ENCODE measurements at places on chromosomes 3 and 15.

DNA sequence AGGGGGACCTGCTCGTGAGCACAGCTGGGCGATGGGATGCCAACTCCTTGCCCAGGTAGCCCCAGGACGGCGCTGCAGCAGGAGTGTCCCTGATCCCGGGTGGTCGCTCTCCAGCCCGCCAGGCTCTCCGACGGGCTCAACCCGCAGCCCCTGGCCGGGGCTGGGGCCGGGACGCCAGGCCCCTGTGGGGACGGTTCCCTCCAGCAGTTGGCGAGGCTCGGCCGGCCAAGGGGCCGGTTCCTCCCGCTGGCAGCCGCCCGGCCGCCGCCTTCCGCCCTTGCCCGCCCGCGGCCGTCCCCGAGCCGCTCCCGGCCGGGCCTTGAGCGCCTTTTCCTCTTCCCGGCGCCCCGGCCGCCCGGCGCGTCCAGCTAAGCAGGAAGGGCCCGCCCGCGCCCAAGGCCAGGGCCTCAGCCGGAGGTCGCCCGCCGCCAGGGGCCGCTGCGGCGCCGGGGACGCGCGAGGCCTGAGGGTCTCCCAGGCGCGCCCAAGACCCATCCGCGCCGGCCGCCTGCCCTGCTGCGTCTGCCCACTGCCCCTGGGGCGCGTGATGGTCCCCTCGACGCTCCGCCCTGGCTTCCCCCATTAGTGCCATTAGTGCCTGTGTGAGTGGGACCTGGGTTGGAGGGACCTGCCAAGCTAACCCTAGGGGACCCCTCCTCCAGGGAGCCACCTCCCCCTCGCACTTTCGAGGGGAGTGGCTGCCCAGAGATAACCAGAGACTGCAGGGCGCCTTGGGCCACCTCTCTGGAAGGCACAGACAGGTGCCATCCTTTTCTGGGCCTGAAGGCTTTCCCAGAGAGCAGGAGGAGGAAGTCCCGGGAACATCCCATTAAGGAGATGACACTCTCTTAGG is 106.4 kb downstream of the FBLN2 start:
- no peak for DNase-seq

DNA sequence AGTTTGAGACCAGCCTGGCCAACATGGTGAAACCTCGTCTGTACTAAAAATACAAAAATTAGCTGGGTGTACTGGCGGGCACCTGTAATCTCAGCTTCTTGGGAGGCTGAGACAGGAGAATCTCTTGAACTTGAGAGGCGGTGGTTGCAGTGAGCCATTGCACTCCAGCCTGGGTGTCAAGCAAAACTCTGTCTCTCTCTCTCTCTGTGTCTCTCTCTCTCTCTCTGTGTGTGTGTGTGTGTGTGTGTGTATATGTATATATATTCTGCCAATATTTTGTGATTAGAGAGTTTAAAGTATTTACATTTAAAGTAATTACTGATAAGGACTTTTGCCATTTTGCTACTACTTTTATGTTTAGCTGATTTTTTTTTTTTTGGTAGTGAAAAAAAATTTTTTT is 15.7 kb downstream of the RBM6 start:
- no peak for DNase-seq

DNA sequence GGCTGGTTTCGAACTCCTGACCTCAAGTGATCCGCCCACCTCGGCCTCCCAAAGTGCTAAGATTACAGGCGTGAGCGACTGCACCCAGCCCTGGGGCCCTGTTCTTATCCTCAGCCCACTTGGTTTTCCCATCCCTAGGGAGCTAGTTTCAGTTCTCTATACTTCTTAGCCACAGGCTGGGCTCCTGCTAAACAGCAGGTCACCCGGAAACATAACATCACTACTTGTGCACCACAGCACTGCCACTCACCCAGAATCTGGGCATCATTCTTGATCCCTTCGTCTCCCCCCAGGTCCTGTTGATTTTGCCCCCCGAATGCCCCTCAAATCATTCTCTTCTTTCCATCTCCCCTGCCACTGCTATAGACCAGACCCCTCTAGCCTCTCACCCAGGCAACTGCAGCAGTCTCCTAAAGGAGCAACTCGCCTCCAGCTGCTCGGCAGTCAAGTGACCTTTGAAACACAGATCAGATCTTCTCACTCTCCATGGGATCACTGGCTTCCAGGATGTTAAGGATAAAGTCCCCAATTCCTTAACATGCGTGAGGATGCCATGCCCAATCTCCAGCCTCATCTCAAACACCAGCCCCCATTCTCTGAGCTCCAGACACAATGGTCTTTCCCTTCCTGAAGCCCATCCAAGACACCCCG is 5.6 kb upstream of the AP3S2 start:
- no peak for DNase-seq

DNA sequence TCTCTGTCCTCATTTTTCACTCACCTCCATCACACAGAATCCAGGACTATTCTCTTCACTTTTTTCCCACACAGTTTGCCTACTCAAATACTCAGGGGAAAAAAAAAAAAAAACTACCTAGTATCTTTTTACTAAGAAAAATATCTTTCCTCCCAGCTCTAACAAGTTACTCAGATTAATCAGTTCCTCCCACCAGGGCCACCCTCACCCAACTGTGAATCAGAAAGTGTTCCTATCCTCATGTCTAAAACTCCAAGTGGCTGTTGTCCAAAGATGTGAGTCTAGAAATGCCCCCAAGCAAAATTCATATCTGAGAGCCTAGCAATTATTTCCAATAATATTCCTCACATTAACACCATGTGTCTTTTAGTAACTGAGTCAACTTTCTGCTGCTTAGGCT is 268.0 kb downstream of the ERC2 start:
- no peak for DNase-seq

DNA sequence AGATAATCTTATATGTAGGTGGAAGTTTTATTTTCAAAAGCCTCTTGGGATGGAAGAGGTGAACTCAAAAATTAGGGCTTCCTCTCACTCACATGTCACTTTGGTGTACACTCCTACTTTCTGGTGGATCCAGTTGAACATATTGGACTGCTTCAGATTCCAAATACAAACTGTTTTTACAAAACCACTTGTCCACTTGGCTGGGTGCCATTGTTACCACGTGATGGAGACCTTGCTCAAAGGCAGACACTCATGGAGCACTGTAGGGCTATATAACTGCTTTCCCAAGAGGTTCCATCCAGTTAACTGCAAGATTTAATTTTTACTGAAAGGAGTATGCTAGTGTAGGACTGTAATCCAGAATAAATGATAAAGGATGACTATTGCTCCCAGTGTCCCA is 307.0 kb downstream of the EPHA6 start:
- DNase-seq = no peak

- DNase-seq = no peak
These were observed 20.8 kb downstream of the TMEM212 start for GRCh38 chr3:171863920-171864319.

DNA sequence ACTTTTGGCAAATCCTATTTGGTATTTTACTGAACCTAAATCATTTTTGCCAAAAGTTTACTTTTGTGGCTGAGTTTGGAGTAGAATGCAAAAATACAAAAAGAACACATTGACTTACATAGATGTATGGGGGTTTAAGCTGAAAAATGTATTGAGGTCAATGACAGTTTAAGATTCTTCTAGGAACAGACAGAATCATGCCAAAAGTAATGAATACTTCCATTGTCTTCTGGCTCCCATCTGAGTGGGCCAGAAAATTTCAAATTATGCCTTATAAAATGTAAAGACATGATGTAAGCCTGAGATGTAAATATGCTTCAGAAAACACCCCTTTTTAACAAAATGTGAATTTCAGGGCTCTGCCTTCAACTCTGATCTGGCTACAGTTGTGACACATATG is 375.1 kb upstream of the DPH6 start:
- DNase-seq = no peak

DNA sequence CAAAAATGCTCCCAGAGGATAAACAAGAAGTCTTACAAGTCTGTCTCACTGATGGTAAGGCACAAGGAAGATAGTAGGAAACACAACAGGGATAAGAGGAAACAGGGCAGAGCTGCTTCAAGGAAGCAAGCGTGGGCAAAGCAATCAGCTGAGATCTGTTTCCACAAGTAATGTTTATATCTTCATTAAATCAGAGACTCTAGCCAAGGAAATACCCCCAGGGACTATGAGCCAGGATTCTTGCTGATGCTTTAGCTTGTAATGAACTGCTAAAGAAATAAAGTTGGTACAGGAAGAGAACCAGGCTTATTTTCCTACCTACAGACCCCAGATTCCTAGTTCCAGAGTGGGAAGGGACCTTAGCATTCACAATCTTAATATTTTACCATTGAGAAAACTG is 112.7 kb upstream of the C3orf80 start:
- no peak for DNase-seq

- no peak for DNase-seq
These were observed 2.8 kb downstream of the MAGI1 start for GRCh38 chr3:66035763-66036477.

GRCh38 chr15:81282911-81283310 is 41.0 kb downstream of the STARD5 start:
- DNase-seq = no peak

DNA sequence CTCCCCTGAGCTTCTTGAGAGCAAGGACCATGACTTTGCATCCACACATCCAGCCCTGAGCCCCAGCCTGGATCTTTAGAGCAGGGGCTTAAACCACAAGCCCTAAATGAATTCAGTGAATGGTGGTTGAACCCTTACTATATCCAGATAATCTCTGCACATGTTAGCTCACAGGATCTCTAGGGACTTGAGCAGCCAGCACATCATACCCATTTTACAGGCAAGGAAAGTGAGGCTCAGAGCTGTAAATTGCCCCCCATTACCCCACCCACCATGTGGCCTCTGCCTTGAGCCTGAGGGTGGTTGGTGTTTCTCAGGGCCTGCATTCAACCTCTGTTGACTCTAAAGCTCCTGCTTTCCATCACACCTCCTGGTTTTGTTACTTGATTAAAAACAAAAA is 27.6 kb downstream of the EAF1 start:
- no peak for DNase-seq

- no peak for DNase-seq
These were observed 421.6 kb upstream of the CBLB start for GRCh38 chr3:106290304-106290997.

DNA sequence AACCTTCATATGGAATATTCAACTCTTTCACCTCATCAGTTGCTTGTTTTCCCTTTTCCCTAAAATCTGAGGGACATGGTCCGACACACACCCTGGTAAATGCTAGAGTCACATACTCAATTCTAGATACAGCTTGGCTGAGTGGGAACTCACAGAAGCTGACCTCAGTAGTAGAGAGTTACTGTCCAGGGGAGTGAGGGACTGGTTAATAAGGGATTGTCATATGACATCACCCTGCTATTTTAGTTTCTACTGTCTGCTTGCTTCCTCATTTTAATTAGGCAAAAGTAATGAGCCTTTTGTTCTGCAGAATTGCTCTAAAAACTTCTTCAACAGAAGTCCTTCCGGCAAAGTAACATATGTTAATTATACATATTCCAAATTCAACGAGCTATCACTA is 244.5 kb downstream of the ZIC4 start:
- DNase-seq = no peak

- no peak for DNase-seq
These were observed 69.6 kb downstream of the ASB7 start for GRCh38 chr15:100671858-100672543.

GRCh38 chr15:92178911-92179310 is 214.8 kb upstream of the ST8SIA2 start:
- DNase-seq = no peak

- no peak for DNase-seq
These were observed 35.3 kb upstream of the B3GNT5 start for GRCh38 chr3:183217548-183218332.

DNA sequence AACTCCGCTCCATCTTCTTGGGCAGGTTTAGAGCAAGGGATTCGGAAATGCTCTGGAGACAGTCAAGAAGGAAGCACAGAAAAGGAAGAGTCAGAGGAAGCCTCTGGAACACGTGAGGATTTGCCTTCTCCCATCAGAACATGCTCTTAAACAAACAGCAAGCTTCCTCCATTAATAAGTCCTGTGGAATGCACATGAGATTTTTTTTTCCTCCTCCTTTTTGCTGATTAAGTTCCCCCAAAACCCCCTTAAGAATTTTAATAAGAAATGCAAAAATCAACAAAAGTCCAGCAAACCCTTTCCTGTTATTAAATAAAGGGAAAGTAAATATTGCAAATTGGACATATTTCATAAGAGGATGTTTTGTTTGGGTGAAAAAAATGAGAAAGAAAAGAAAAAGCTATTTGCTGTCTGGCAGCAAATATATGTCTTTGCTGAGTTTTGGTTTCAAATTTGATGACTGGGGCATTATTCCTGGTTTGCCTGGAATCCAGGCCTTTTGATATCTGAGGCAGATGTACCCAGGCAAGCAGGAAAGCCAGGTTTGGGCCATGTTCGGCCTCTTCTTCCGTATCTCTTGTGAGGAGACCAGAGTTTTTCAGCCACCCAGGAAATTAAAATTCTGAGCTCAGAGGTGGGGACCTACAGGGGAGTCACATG is 7.9 kb upstream of the TSEN2 start:
- DNase-seq = no peak

- DNase-seq = no peak
These were observed 83.8 kb downstream of the MAP4 start for GRCh38 chr3:47932421-47932820.

DNA sequence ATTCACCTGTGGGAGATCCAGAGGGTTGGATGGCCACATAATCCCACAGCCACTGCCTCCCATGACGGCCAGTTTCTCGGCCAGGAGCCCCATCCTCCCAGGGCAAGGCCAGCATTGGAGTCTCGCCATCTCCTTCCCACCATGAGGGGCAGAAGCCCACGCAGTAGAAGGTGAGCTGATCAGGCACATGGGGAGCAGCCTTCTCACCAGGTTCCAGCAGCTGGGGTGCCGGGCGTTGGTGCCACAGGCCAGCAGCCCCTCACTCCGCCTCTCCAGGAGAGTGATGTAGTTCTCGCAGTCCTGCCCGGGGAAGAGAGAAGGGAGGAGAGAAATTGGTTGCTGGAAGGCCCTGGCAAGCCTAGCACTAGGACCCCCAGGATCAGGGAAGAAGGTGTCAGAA is 16.1 kb downstream of the SEMA7A start:
- DNase-seq = no peak

- DNase-seq = no peak
These were observed 11.2 kb upstream of the GTF2A2 start for GRCh38 chr15:59668556-59668955.

GRCh38 chr3:55127565-55127964 is 199.7 kb upstream of the LRTM1 start:
- no peak for DNase-seq

GRCh38 chr15:55681631-55682030 is 61.3 kb downstream of the PRTG start:
- no peak for DNase-seq

Data from NCI-H2081 (cell line).